ENCODE measurements at places on chromosomes 2 and 18.

DNA sequence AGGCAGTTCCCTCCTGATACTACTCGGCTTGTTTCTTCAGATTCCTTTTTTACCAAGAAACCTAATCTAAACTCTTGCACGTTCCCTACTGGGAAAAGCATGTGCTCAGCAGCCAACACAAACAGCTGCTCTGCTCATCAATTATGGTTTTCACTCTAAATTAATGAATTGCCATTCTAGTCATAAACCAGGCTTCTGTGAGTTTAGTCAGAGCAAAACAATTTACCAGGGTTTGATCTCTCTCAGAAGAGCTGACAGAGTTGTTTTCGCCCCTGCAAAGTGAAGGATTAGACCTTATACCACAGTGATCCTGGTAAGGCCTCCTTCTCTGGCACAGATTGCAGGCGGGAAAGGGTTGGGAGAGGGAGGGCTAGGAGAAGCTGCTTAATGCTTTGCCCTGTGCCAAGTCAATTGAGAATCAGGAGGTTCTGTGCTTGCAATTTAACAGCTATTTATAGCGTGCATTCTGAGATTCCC lies 57.2 kb downstream of the REEP1 start:
- DNase-seq: no peak

GRCh38 chr2:85134255-85134895 lies 1.2 kb downstream of the TCF7L1 start:
- no peak for DNase-seq

DNA sequence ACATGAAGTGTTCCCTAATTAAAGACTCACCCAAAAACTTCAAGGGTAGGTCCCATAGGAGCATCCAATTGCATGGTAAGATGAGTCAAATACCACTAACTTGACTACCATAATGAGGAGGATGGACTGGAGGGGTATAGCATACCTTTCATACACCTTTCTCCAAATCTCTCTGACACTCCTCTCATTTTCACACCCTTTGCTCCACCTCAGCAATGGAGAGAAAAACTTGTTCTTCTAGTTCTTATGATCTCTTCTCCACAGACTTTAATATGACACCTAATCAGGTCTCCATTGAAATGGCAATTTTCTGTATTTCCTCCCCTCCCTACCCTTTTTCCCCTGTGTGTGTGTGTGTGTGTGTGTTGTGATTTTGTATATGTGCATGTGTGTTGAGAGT lies 41.1 kb upstream of the MAP2 start:
- DNase-seq: no peak

GRCh38 chr2:192888109-192888508 lies 693.4 kb upstream of the TMEFF2 start:
- DNase-seq: no peak

GRCh38 chr2:42809819-42810120 lies 17.4 kb upstream of the HAAO start:
- DNase-seq: no peak

GRCh38 chr2:230890646-230891045 lies 25.9 kb downstream of the ITM2C start:
- DNase-seq: no peak

DNA sequence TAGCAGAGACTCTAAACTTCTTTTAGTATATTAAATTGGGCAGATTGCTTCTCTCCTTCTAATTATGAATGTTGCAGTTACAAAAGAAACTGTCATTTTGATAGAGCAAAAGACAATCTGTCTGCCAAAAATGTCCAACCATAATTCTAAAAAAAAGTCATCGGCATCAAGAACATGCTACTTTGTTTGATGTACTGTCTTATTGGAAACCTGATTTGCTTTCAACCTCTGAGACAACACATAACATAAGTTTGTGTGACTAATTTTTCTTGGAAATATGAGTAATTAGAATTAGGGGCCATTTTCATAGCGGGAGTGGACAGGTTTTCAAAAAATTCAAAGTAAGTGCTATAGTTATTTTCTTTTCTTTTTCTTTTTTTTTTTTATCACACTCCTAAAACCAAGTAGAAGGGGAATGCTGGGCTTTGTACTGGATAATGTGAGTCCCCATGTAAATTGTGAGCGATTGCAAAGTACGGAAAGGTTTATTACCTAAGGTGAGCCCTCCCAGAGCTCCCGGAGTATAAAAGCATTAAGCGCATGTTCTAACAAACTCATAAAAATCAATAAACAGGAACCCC lies 59.1 kb downstream of the ZEB2 start:
- no peak for DNase-seq

GRCh38 chr2:237601453-237602116 lies 11.1 kb upstream of the RAB17 start:
- no peak for DNase-seq

DNA sequence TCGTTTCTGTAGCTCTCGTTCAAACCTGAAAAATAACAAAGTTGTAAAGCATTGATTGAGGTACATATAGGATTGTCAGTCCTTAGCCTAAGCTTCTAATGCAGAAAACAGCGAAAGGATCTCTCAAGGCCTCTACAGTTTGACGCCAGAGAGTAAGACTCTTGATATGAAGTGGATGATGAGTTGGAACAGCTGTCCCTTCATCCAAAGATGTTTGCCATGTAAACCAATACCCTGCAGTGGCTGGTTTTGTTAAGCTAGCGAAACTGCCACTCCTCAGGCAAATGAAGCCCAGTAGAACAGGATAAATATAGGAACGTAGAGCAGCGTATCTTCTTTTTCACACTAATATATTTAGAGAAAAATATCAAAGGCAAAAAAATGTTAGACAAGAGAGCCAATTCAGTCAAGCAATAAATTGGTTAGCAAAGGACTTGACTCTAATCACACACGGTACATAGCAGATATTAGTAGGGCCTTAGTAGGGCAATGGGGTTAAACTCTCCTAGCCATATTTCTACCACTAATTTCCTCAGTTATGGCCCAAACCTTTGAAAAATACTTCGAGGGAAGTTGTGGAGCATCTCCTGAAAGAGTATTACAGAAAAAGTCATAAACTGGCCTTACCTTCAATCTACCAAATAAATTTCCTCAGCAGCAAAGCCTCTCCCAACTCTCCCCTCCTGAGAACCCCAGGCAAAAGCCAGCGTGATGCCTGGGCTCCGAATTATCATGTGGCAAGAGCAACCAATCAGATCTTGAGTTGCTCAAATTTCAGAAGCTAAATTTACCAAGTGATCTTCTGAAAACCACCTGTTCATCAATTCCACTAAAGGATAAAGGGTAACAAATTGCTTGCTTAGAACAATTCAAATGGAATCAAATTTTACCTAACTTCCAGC lies at the start of gene NEB:
NEB (minus strand) TSS at position 706 of the 902 bp plus-strand sequence. CDS start 1,320 bp downstream, outside the sequence.
- DNase-seq: peak; percentile 50

DNA sequence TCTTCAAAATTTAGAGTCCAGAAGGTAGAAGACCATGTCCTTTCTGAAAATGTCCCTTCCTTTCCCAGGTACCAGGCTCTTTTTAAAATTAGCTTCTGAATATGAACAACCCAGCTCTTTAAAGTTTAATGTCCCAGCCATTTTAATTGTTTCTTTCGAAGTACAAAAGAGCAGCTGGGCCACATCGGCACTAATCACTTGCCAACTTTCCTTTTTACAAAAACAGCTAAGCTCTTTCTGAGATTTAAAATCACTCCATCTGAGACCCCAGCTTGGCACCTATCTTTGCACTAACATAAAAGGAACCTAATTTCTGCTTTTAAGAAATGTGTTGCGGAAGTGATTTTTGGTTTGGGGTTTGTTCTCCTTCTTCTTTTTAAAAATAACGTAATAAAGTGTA lies 2.6 kb downstream of the BOD1L2 start:
- DNase-seq: no peak

- no peak for DNase-seq
Observed at GRCh38 chr2:237025090-237025865, 60.4 kb upstream of the COPS8 start.
